ENCODE measurements at places on chromosomes 3 and 15. TPM values are rescaled to one million over a fixed set of nuclear protein-coding genes. Genes with fewer than 3 reads are reported as not detected.

GP5 gene
- total RNA-seq, result under 0.01 TPM

FAM81A gene
- total RNA-seq, result 3.3 TPM

B3GNT5 gene
- total RNA-seq, result 32.3 TPM

PLA2G4E gene
- not detected for total RNA-seq

CPN2 gene
- total RNA-seq, result not detected

UPK1B gene
- not detected for total RNA-seq

CCR9 gene
- not detected for total RNA-seq

CFAP91 gene
- 0.73 TPM for total RNA-seq

XCR1 gene
- not detected for total RNA-seq

AHSG gene
- total RNA-seq, result not detected

RAD51 gene
- total RNA-seq, result 4.0 TPM

UTS2B gene
- total RNA-seq, result 0.59 TPM

LPP gene
- total RNA-seq, result 45.7 TPM

GABRG3 gene
- total RNA-seq, result not detected

UROC1 gene
- not detected for total RNA-seq

CAMKV gene
- not detected for total RNA-seq

DAPK2 gene
- total RNA-seq, result 7.0 TPM
